Cardiac septum (tissue), 1 donor: ENCODE measurements at places on chromosomes 2 and 18.

DNA sequence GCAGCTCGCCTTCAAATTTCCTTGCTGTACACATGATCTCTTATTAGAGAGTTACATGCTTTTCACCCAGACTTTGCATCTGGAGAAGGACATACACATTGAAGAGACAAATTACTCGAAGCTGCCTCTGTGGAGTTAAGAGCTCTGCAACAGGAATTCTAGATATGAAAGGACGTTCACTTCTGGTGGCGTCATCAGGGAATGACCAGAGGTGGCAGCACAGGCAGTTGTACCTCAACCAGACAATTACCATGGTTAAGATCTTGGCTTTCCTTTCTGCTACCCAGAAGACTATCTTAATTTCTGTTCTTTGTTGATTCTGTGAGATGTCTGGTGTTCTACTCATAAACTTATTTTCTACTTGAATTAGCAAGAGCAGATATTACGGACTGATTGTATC is 39.1 kb upstream of the MC4R start:
- DNase-seq, result no peak

DNA sequence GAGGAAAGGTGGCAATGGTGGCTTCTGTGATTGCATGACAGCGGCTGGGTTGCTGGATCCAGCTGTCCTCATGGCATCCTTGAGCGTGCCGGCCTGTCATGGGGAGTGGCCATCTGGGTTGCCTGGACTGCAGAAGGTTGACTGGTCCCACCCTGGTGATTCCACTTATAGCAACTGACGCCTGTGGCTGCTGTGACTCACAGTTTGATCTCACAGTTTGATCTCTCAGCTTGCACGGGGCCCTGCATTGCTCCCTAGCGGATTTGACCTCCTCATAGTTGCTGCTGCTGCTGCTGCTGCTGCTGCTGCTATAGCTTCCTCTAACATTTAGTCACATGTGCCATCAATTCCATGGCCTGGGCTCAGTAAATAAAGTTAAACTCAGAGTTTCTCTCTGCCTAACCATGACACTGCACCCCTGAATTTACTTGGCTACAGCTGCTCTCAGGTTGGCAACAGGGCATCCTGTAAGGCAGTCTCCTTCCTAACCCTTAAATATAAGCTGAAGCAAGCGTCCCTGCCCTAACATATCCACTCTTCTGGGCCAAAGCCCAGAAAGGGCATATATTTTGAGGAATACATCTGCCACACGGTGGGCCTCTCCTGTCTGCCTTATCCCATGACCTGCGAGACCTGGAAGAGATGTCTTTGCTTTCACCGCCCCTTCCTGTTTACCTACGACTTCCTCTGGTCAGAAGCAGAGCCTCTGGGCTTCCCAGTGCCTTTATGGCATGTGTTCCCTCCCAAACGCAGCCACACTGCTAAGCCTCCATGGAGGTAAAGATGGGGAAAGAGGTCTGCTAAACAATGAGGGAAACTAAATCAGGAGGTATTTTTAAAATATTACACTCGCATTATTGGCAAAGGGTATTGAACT is 37.8 kb upstream of the CCDC150 start:
- DNase-seq, result peak; percentile 89

DNA sequence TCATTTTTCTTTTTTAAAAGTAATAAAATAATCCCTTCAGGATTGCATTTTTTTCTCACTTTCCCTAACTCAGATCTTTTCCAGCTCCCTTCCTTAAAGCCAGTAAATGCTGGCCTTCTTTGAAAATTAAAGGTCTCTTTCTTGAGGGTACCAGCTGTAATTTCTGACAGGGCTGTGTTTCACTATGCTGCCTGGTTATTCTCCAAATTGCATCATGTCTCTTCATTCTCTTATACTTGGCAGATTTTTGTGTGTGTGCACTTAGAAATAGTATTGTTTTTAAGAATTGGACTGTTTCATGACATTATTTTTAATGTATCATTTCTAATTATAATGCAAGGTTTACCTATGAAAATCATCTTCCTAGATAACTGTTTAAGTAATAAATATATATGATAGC is 72.0 kb upstream of the EPB41L5 start:
- no peak for DNase-seq

GRCh38 chr2:222525811-222526210 is 101.5 kb downstream of the SGPP2 start:
- no peak for DNase-seq

GRCh38 chr2:136104977-136105376 is 13.0 kb downstream of the CXCR4 start:
- DNase-seq, result no peak

GRCh38 chr18:58213440-58213839 is 169.4 kb downstream of the NEDD4L start:
- DNase-seq, result no peak

DNA sequence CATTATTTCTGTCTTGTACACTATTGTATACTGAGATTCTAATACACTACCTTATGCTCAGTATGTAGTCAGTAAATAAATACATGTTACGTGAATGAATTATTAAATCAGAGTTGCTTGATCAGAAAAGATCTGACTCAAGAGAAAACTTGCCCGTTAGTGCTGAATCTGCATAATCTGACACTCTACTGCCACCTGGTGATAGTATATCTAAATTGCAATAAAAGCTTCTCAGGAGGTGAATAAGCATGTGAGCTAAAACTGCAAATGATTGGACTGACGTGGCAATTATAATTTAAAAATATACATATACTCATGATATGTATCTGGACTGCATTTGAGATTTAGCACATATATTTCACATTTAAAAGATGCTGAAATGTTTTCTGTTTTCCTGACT is 70.4 kb downstream of the KIAA1328 start:
- DNase-seq, result no peak

- DNase-seq, result no peak
Measured at GRCh38 chr2:100643906-100644501, 81.2 kb downstream of the PDCL3 start.

DNA sequence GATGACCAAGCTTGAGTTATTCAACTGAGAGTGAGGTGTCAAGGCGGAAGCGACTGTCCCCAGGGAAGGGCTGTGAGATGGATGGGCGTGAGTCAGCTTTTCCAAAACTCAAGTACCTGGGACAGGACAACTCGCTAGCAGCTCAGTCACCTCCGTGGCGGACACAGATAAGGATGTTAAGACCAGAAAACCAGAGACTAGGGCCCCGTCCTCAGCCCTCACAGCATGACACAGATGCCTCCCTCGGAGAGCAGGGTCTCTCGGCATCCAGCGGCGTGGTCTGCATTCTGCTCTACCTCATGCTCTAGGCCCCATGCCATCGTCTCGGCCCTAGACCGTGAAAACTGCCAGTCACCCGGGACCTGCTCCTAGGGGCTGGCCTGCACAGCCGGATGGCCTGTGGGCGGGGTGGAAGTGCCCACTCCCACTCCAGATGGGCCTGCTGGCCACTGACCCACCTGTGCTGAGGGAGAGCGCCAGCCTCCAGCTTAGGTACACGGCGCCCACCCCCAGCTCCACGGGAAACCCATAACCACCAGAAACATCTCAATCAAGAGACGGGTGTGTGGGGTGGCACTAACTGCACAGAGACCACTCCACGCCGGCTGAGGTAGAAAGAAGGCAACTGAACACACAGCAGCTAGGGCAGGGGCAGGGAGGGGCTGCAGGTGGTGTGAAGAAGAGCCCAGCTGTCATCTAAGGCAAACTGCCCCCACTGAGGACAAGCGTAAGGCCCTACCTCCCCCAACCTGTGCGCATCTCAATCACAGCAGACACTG is 39.8 kb downstream of the ANO7 start:
- DNase-seq, result no peak

DNA sequence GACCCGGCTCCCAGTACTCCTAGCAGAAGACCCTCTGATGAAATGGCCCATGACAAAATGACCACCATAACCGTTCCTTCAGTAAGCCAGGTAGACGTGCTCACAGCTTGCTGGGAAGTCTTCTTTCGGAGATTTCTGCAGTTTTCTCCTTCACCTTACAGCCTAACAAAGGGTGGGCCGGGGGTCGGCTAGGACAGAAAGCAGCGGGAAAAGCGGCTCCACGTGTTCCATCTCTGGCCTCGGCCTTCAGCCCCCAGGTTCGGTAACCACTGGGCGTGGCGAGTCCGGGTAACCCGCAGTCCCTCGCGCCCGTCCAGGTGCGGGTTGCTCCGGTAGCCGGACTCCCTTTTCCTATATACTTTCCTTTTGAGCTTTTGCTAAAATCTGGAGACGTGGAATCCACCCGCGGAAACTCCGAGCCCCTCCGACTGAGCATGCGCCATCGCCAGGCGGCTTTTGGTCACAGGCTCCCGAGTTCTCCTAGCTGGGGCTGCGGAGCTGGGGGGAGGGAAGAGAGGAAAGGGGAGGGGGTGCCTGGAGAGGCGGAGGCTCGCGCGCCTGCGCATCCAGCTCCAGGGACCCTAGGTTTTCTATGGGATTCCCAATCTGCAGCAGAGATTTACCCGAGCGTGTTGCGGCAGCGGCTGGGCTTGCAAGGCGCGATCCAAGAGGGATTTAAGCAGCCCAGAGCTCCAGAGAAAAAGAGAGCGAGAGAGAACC is at the start of gene VSNL1:
TSS of gene VSNL1 (plus strand) at position 604 of the 720 bp plus-strand sequence. CDS start 51,379 bp downstream, outside the sequence.
- peak; percentile 86 for DNase-seq
